Muscle of leg (tissue), 16 donors: ENCODE measurements at places on chromosomes 1 and 21.
A peak's percentile ranks its signal among the peaks of the same experiment; 100 is the strongest.

DNA sequence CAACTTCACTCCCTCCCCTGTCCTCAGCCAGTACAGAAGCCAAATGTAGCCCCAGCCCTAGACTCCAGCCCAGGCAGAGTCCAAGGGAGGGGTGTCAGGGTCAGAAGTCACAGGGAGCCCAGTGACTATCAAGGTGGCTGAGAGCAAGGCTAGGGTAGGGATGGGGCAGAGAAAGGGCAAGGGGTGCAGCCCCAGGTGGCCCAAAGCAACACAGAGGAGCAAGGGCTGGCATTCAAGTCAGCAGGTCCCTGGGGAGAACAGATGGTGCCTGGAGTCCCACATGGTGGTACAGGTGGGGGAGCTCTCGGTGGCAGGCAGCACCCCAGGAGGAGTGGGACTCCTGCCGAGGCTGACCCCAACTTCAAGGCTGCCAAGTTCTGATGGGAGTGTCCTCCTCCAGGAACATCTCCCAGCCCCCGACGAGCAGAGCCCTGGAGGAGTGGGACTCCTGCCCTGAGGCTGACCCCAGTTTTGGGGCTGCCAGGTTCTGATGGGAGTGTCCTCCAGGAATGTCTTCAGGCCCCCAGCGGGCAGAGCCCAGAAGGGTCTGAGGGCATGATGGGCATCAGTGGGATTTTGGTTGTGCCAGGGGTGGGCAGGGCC is 3.7 kb upstream of the DVL1 start:
- DNase-seq = no peak

DNA sequence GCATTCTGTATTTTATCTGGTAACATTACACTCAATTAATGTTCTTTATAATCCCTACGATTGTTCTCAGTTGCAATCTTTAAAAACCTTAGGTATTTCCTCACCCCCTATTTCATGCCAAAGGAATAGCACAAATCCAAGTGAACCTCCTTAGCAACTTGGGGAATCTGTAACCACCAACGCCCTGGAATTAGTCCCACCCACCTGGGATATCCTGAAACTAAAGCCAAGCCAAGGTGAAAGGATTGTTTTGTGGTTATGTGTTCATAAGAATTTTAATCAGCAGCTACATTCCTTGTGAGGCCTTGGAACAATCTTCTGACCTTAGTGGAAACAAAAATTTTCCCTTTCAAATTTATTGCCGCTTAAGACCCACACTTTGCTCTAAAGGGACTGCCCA is 908.7 kb downstream of the TTLL7 start:
- DNase-seq = no peak

DNA sequence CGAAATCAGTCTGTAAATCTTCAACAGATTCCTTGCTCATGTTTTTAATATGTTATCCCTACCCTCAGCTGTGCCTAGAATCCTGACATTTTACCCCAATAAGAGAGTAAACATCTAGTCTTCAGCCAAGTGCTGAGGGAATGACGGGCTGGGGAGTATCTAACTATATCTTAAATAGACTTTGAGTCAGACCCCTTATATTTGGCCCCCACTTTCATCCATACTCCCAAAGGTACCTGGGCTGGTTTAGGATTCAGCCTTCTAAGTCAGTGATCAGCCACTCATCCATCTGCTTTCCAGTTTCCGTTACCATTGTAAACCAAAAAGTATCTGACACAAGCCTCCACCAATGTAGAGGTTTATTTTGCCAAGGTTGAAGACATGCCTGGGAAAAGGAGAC is 36.1 kb upstream of the CNIH3 start:
- DNase-seq = no peak

DNA sequence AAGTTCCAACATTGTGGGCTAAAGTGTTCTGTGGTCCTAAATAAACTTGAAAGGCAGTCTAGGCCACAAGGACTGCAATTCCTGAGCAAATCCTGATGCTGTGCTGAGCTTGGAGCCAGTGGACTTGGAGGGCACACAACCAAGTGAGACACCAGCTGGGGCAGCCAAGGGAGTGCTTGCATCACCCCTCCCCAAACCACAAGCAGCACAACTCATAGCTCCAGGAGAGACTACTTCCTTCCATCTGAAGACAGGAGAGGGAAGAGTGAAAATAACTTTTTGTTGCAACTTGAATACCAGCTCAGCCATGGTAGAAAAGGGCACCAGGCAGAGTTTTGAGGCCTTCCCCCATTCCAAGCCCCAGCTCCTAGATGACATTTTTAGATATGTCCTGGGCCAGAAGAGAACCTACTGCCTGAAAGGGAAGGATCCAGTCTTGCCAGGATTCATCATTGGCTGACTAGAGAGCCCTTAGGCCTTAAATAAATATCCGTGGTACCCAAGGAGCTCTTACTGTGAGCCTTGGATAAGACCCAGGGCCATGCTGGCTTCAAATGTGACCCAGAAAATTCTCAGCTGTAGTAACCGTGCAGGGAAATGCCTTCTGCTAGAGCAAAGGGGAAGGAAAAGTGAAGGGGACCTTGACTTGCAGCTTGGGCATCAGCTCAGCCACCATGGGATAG is 35.4 kb upstream of the LRRC8B start:
- no peak for DNase-seq

DNA sequence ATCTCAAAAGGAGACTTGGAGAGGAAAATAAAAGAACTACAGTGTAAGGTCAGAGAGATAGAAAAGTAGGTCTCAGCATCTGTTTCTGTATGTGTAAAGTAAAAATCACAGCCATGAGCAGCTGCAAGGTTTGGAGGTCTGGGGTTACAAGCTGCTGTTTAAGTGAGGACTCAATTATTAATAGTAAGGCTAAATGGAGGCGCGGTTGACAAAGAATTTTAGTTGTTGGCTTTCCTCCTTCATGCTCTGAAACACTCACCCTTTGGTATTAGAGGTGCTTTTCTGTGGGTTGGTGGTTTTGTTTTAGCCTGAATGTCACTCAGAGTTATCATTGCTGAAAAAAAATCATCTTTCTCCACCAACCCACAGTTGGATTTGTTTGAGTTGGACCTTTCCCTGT is 59.8 kb upstream of the HAO2 start:
- no peak for DNase-seq

- no peak for DNase-seq
These were observed 628 bp downstream of the ARHGEF19 start for GRCh38 chr1:16211824-16212223.

- peak; percentile 38 for DNase-seq
These were observed 9.5 kb downstream of the JAK1 start for GRCh38 chr1:64956733-64957441.

GRCh38 chr1:29254346-29254745 is 18.0 kb downstream of the PTPRU start:
- DNase-seq = no peak

GRCh38 chr21:31772674-31773555 is 41.0 kb upstream of the SCAF4 start:
- DNase-seq = peak; percentile 22

DNA sequence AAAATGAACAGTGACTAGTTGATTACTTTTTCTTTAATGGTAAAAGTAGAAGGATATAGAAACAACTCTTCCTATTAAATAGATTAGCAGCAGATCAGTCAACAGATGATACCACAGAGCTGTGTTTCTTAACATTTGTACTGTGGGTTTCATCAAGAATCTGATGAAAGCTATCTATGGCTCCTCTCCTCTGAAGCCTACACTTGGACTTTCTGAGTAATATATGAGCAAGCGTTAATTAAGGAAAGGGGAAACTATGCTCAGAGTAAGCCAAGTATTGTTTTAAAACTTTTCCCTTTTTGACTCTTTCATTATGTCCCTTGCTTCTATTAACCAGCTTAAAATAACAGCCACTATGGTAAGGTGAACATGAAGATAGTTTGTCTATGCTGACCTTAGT is 10.8 kb downstream of the ARID4B start:
- DNase-seq = no peak

- DNase-seq = no peak
These were observed 85.3 kb downstream of the GLIS1 start for GRCh38 chr1:53653631-53654030.

DNA sequence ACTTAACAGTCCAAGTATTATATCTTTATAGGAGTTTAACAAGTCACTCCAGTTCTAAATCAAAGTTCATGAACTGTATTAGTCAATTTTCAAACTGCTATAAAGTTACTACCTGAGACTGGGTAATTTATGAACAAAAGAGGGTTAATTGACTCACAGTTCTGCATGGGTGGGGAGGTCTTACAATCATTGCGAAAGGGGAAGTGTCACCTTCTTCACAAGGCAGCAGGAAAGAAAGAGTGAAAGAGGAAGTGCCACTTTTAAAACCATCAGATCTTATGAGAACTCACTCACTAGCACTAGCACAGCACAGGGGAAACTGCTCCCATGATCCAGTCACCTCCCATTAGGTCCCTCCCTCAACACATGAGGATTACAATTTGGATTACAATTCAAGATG is 70.0 kb downstream of the CLCA4 start:
- DNase-seq = peak; percentile 52

DNA sequence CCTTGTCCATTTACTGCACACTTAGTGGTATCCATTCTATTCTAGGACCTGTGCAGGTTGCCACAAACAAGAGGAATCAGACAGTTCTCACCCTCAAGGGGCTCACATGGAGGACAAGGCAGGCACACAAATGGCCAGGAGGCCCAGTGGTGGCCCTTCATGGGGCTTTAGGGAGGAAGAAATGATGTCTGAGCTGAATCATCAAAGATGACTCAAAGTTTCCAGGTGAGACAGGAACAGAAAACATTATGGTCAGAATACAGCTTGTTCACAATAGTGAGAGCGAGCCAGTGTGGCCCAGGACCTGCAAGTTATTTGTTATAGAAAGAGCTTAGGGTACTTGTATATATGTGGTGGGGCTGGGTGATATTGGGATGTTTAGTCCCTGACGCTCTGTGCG is 26.4 kb downstream of the SHISAL2A start:
- no peak for DNase-seq

DNA sequence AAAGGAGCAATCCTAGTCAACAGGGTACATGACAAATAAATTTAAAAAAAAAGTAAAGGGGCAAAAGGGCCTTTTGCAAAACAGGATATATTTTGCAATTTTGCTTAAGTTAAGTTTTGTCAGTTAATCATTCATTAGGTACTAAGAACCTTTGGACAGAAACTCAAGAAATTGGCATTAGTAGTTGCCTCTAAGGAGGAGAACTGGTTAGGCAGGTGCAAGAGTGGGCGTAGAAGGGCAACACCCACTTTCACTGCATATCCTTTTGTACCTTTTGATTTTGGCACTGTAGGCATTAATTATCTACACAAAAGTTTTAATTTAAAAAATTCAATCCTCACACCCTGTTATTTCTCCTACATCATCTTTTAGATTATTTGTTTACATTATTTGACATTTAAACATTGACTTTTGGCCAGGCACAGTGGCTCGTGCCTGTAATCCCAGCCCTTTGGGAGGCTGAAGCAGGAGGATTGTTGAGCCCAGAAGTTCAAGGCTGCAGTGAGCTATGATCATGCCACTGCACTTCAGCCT is 4.3 kb downstream of the DDAH1 start:
- no peak for DNase-seq

DNA sequence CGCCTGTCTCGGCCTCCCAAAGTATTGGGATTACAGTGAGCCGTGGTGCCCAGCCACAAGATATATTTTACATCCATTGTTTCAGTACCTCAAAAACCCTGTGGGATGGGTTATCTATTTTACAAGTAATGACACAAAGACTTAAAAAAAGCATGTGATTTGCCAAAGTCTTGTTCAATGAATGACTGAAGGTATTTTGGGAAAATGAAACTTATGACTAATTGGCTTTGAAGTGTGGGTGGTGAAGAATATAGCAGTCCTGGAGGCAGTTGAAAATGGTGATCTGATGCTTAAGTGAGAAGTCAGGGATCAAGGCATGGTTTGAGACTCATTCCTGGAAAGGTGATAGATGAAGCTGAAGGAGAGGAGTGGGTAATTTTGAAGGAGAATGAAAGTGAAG is 3.0 kb downstream of the SWT1 start:
- no peak for DNase-seq

DNA sequence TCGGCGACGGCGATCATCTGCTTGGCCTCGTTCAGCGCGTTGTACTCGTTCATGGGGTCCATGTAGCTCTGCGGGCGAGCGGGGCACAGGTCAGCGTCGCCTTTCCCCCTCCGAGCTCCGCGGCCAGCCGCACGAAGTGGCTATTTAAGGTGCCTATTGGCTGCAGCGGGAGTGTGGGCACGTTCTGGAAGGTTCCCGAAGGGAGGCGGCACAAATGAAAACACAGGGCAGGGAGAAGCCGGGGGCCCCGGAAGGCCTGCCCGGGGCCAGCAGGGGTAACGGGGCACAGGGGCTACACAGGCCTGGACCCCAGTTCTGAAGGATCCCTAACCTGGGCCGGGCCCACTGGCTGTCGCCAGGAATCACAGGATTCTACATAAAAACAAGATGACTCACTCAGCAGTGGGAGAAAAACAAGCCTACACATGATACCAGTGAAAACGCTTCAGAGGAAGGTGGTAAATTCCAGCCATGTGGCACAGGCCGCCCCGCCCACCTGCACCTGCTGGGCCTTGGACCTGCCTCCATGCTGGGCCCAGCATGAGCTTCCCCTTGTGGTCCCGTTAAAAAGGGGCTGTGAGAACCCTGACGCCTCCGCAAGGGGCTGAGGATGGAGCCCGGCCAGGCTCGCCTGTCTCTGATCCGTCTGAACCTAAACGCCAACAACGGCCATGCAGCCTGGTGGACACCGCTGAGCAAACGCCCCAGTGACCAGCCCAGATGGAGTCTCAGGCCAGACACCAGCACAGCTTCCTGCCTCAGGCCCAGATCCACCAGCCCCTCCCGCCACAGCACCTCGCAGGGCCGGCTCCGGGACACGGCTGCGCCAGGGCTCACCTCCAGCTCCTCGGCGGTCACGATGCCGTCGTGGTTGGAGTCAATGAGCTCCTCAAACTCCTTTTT is 3.9 kb upstream of the TNFRSF4 start:
- DNase-seq = no peak

- no peak for DNase-seq
These were observed 45.9 kb downstream of the WDR4 start for GRCh38 chr21:42833439-42833815.

DNA sequence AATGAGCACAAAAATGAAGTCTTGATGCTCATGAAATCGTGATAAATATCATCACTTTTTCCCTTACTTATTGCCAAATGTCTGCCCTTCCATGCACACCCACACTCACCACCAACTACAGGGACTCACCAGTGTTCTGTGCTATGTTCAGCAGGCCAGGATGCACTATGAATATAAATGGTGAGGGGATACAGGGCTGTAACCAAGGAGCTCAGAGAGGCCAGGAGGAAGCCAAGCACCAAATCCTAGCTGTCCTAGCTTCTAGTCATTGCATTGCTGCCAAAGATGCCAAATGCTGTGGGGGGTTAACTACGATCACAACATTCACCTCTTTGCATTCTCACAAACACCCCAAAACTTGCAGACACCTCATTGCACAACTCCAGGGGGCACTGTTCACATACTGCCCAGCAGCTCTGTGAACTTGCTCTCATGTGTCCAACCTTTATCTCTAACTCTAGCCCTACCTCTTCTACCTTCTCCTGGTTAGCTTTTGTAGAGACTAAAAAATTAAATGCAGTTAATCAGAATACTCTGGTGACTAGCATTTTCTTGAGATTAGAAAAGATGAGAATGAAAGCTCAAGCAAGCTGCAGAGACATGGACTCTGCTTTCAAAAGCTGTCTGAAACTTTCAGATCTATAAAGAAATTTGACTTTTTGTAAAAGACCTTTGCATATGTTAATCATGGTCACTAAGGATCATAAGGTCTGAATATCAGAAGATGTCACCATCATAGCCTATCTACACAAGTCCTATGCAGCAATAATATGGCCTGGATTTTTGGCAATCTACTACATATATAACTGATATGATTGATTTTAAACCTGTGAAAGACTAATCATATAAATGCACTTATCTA is 13.9 kb upstream of the KIF14 start:
- DNase-seq = no peak

GRCh38 chr1:50155541-50155940 is 46.8 kb downstream of the ELAVL4 start:
- DNase-seq = peak; percentile 37
